ENCODE measurements at places on chromosomes 5 and 9.

GRCh38 chr5:168770036-168770498 lies 190.9 kb upstream of the PANK3 start:
- H3K27me3 ChIP-seq: no peaks in the 10 kb centered on the region
- H3K4me1 ChIP-seq: no peaks in the 10 kb centered on the region
- no peaks in the 10 kb centered on the region for H3K36me3 ChIP-seq
- no peak overlapping the region for H3K27ac ChIP-seq

GRCh38 chr5:15786884-15787283 lies 286.9 kb downstream of the FBXL7 start:
- no peaks in the 10 kb centered on the region for H3K27me3 ChIP-seq
- no peaks in the 10 kb centered on the region for H3K36me3 ChIP-seq
- H3K4me3 ChIP-seq: no peak overlapping the region
- no peak for DNase-seq

DNA sequence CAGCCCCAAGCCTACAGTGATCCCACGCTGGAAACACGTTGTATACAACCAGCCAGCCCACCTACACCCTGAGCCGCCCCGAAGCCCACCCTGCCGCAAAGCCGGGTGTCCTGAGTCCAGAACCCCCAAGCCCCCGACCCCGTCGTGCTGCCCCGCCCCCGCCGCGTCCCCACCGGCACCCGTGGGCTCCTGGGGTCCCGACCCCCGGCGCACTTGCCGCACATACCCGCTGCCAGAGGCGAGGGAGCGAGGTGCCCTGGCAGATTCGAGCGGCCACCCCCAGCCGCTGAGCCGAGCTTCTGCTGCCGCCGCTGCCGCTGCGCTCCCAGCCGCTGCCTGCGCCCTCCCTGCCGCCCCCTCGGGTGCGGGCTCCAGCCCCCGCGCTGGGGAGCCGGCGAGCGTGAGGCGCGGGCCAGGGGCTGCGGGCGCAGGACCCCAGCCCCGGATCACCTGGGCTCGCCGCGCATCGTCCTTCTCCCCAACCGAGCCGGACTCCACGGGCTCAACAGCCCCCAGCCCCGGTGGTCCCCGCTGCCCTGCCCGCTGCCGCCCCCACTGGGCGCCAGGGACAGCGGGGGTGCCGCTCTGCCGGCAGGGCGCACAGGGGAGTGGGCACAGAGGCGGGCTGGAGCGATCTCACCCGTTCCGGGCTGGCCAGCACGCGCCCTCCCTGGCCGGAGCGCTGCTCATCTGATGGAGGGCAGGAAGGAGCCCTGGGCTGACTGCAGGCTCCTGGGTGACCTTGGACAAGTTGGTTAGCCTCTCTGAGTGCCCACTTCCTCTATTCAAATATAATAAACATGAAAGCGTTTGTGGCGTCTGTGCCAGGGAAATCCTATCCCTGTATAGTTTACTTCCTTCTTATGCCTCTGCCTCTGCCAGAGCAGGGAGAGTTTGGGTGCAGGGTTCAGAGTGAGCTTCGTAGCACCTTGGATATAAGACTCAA lies at the start of gene HTR4:
HTR4 (minus strand) TSS at position 692 of the 946 bp plus-strand sequence. CDS start 17,513 bp downstream, outside the sequence.
- H3K36me3 ChIP-seq: no peaks in the 10 kb centered on the region
- no peak within 1 kb of the TSS for H3K27ac ChIP-seq
- DNase-seq: no peak
- H3K4me1 ChIP-seq: no peaks in the 10 kb centered on the region
- H3K4me3 ChIP-seq: no peak within 1 kb of the TSS

DNA sequence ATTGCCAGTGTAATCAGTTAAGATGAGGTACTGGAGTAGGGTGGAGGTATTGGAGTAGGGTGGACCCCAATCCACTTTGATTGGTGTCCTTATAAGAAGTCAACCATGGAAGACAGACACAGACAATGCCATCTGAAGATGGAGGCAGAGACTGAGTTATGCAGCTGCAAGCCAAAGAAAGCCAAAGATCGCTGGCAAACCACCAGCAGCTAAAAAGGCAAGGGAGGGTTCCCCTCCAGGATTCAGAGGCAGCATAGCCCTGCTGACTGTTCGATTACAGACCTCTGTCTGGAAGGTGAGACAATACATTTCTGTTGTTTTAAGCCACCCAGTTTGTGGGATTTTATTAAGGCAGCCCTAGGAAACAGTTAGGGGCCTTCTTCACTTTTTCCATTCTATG lies 30.5 kb upstream of the CKMT2 start:
- H3K36me3 ChIP-seq: no peaks in the 10 kb centered on the region
- no peak overlapping the region for H3K4me3 ChIP-seq
- no peaks in the 10 kb centered on the region for H3K27me3 ChIP-seq
- no peak overlapping the region for H3K27ac ChIP-seq
- no peak for DNase-seq
- H3K4me1 ChIP-seq: no peaks in the 10 kb centered on the region

DNA sequence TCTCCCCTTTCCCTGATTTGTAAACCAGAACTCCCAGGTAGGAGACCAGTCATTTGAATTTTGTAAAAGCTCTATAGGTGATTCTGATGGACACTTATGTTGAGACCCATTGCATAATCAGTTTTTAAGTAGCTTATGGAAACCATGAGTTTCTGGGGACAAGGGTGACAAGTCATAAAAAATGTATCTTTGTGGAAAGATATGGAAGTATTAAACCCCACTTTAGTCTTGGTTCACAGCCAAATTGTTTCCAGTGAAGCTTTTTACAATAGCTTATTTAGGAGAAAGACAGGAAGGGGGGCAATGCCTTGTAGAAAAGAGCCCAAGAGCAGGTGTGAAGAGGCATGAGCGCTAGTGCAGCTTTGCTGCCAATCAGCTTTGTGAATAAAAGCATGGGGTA lies 453 bp upstream of the CCL28 start:
- H3K4me3 ChIP-seq: no peak overlapping the region
- no peaks in the 10 kb centered on the region for H3K36me3 ChIP-seq
- no peak overlapping the region for H3K27ac ChIP-seq

- H3K27me3 ChIP-seq: no peaks in the 10 kb centered on the region
- H3K36me3 ChIP-seq: no peaks in the 10 kb centered on the region
- no peak for DNase-seq
- no peak overlapping the region for H3K4me3 ChIP-seq
- peaks cover 4% of the 10 kb centered on the region for H3K4me1 ChIP-seq
- no peak overlapping the region for H3K27ac ChIP-seq
Observed at GRCh38 chr5:87263498-87263897, 4.2 kb upstream of the RASA1 start.

- H3K4me3 ChIP-seq: no peak overlapping the region
- no peak overlapping the region for H3K27ac ChIP-seq
Observed at GRCh38 chr5:171311322-171312077, 2.5 kb downstream of the TLX3 start.

DNA sequence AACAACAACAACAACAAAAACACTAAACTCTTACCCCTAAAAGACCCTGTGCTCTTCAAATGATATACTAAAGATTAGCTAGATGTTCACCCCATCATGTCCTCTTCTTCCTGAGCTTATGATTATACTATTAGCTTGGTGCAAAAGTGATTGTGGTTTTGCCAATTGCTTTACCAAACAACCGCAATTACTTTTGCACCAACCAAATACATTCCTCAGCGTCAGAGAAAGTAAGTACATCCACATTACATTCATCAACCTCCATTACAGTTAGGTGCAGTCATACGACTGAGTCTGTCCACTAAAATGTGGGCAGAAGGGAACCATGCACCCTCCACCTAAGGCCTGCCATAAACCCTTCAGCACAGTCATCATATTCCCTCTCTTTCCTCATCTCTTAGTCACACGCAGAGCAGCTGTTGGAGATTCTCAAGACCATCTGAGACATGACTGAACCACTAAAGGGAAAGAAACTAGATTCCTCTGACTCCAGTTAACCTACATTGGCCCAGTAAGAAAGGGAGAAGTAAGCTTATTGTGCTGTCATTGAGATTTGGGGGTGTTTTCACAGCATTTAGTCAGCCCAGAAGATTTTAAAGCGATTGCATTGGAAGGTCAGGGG lies 181.6 kb upstream of the TLE4 start:
- no peaks in the 10 kb centered on the region for H3K36me3 ChIP-seq
- no peak for DNase-seq
- H3K27ac ChIP-seq: no peak overlapping the region
- no peaks in the 10 kb centered on the region for H3K27me3 ChIP-seq
- H3K4me1 ChIP-seq: no peaks in the 10 kb centered on the region

GRCh38 chr5:39424736-39425637 lies at the start of gene DAB2:
Gene DAB2 (minus strand): TSS chr5:39424980. CDS start chr5:39394320, 30,660 bp downstream.
- H3K4me1 ChIP-seq: no peaks in the 10 kb centered on the region
- peak within 1 kb of the TSS; percentile 78 for H3K4me3 ChIP-seq
- no peak within 1 kb of the TSS for H3K27ac ChIP-seq
- peak; percentile 80 for DNase-seq
- no peaks in the 10 kb centered on the region for H3K36me3 ChIP-seq

DNA sequence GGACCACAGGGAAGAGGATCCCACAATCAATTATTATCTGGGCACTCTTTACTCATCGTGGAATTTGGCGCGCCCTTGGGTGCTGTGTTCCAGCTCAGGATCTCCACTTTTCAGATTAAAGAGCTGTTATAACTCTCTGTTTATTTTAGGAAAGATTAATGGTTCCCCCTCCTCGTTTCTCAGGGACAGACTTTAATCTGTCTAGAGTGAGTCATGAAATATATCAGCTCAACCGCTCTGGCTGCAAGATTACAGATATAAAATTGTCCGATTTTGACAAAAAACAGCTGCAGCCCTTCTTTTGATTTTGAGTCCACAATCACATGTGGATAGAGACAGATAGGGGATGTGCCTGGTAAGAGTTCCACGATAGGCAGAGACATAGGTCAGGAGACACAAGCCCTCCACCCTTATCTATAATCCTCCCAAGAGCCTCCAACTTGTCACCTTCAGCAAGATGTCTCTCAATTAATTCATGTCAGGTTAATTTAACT lies 77.6 kb upstream of the ANKRD55 start:
- DNase-seq: no peak
- H3K27me3 ChIP-seq: no peaks in the 10 kb centered on the region
- no peaks in the 10 kb centered on the region for H3K4me1 ChIP-seq
- no peaks in the 10 kb centered on the region for H3K36me3 ChIP-seq

DNA sequence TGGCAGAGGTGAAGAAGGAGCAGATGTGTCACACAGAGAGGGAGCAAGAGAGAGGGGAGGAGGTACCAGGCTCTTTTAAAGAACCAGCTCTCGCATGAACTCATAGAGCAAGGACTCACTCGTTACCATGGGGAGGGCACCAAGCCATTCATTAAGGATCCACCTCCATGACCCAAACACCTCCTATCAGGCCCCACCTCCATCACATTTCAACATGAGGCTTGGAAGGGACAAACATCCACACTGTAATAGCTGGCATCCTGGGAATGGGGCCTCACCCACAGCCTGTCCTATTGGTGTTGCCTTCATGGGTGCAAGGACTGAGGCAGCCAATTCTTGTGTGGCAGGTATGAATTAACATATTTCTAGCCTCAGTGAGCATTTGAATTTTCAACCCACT lies 11.6 kb upstream of the TNFAIP8 start:
- no peak overlapping the region for H3K4me3 ChIP-seq
- peaks cover 78% of the 10 kb centered on the region for H3K4me1 ChIP-seq
- peaks cover 4% of the 10 kb centered on the region for H3K36me3 ChIP-seq
- no peaks in the 10 kb centered on the region for H3K27me3 ChIP-seq

- no peaks in the 10 kb centered on the region for H3K4me1 ChIP-seq
- H3K4me3 ChIP-seq: no peak overlapping the region
- no peaks in the 10 kb centered on the region for H3K27me3 ChIP-seq
- DNase-seq: no peak
Observed at GRCh38 chr9:137798901-137799629, 78.5 kb upstream of the CACNA1B start.

DNA sequence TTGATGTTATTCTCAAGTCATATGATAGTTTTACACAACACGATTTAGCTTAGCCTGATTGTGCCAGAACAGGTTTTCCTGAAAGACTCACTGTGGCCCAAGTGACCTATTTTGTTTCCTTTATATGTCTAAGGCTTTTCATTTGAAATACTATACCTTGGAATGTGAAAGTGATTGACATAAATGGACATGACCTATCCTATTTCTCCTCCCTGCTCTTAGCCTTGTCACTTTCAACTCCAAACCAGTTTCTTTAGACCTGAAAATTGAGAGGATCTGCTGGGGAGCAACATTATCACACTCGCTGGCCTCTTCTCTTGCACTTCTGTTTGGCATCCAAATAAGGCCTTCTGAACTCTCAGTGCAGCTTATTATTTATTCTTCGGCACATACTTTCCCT lies 496.8 kb downstream of the MAT2B start:
- H3K36me3 ChIP-seq: no peaks in the 10 kb centered on the region
- no peak overlapping the region for H3K4me3 ChIP-seq
- no peak overlapping the region for H3K27ac ChIP-seq
- no peaks in the 10 kb centered on the region for H3K27me3 ChIP-seq
- peak; percentile 23 for DNase-seq

GRCh38 chr9:89661956-89662717 lies 57.3 kb downstream of the GADD45G start:
- no peak for DNase-seq
- no peak overlapping the region for H3K4me3 ChIP-seq
- no peaks in the 10 kb centered on the region for H3K36me3 ChIP-seq

- no peak overlapping the region for H3K27ac ChIP-seq
- H3K36me3 ChIP-seq: no peaks in the 10 kb centered on the region
- no peak overlapping the region for H3K4me3 ChIP-seq
Observed at GRCh38 chr5:135944967-135945560, 9.7 kb downstream of the LECT2 start.

GRCh38 chr9:38727497-38728001 lies 7.6 kb upstream of the FAM240B start:
- no peaks in the 10 kb centered on the region for H3K36me3 ChIP-seq
- no peaks in the 10 kb centered on the region for H3K27me3 ChIP-seq
- no peak overlapping the region for H3K27ac ChIP-seq
- DNase-seq: no peak

DNA sequence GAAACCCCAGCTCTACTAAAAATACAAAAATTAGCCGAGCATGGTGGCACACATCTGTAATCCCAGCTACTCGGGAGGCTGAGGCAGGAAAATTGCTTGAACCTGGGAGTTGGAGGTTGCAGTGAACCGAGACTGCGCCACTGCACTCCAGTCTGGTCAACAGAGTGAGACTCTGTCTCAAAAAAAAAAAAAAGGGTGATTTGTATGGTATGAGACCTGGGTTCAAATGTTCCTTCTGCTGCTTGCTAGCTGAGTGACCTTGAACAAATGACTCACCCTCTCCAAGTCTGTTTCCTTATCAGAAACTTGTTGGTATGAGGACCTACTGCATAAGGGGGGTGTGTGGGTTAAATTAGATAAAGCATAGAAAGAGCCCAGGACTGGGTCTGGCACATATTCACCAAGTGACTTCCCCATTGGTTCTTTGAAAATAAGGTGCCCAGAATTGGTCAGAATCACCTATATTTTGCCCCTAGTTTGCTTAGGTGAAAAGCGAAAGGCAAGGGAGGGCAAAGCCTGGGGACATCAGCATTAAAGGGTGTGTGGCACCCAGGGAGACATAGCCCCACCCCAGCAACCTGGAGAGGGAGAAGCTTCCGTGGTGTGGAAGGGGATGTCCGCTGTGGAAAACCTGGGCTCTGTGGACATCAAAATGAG lies 9.9 kb downstream of the SLC25A25 start:
- peak; percentile 31 for DNase-seq
- H3K4me1 ChIP-seq: peaks cover 59% of the 10 kb centered on the region
- peak overlapping the region; percentile 92 for H3K27ac ChIP-seq
- H3K36me3 ChIP-seq: no peaks in the 10 kb centered on the region

- H3K36me3 ChIP-seq: no peaks in the 10 kb centered on the region
- H3K4me3 ChIP-seq: no peak within 1 kb of the TSS
- no peak within 1 kb of the TSS for H3K27ac ChIP-seq
- no peak for DNase-seq
Observed at GRCh38 chr5:91556-92263, at the start of gene PLEKHG4B. Gene PLEKHG4B (plus strand): TSS chr5:92168. CDS start chr5:92232, 64 bp downstream.

Data from MM.1S (cell line).